ENCODE measurements at places on chromosomes 3 and 15. TPM values are rescaled to one million over a fixed set of nuclear protein-coding genes. Genes with fewer than 3 reads are reported as not detected.

The GOLGA6L4 gene
- total RNA-seq = 0.50 TPM

The CFAP100 gene
- total RNA-seq = not detected

The GP9 gene
- total RNA-seq = not detected

The ADAMTS9 gene
- 15.1 TPM for total RNA-seq

The ANKUB1 gene
- total RNA-seq = not detected

The MOBP gene
- total RNA-seq = not detected

The CBLB gene
- 60.3 TPM for total RNA-seq

The MYO5A gene
- 6.7 TPM for total RNA-seq

The RASGRP1 gene
- total RNA-seq = 0.42 TPM

- no peak for DNase-seq
Measured at GRCh38 chr3:87801409-87801808, 257.4 kb downstream of the CGGBP1 start.

DNA sequence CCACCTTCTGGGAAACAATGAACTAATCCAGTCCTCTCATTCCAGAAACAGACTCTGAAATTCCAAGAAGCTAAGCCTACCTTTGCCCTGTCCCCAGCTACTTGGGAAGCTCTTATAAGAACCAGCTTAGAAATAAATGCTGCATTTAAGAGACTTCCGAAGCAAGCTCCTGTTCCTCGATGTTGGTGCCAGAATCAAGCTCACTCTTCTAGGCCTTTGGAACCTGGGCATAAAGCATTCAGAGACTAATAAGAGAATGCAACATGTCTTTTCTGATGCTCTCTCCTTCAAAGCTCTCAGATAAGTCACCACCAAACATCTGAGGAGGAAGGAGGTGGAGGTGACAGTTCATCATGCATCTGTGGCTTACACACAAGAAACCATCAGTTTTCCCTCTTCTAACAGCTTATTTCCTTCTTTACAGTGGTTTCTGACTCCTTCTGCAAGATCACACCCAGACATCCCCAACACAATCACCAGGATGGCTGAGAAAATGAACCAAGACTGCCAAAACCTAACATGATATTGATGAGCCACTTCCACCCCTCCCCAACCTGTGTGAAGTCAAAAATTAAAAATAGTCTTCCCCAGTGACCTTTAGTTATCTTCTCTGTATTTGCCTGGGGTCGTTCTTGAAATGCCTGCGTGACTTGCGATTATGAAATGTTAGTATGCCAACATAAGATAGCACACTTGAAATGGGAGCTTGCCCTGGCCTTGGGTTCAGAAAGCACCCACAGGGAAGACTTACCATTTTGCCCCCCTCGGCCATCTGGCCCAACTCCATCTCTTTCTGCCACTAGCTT lies 11.5 kb downstream of the ARHGEF3 start:
- no peak for DNase-seq

- DNase-seq = no peak
Measured at GRCh38 chr3:44557074-44557473, 2.1 kb downstream of the ZKSCAN7 start.

GRCh38 chr15:81825136-81825535 lies 220.7 kb downstream of the MEX3B start:
- no peak for DNase-seq

GRCh38 chr15:44596511-44597010 lies 59.6 kb downstream of the EIF3J start:
- DNase-seq = no peak

- no peak for DNase-seq
Measured at GRCh38 chr3:151998744-151999143, 125.3 kb downstream of the SUCNR1 start.

DNA sequence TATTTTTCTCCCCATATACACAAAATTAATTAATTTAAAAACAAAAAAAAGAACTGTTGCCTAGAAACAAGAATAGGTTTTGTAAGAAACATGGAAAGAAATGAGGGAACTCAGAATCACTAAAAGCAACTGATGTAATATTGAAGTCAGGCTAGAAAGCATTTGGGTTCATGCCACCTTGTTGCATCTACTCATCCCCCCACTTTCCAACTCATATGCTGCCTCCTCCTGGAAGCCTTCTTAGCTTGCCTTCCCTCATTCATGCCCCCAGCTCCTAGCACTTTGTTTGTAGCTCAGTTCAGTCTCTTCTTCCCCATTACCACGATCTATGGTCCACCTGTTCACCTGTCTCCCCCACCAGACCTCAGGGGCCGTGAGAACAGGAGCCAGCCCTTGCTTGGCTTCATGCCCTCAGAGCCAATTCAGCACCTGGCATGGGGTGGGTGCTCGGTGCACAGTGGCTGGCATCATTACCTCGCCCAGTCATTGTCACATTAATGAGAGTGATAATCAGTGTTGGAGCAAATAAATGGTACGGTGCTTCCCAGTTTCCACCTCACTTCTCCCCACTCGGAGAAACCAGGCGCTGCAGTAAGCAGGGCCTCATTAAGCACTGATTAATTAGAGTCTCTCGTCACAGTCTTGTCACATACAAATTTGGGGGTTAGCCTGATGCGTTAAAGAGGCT lies 62.4 kb upstream of the SLC6A1 start:
- DNase-seq = no peak

GRCh38 chr15:74614744-74615507 lies 710 bp upstream of the CLK3 start:
- peak; percentile 94 for DNase-seq

GRCh38 chr3:173823911-173824460 lies 426.4 kb downstream of the NLGN1 start:
- no peak for DNase-seq

GRCh38 chr15:100216182-100216581 lies 125.6 kb downstream of the ADAMTS17 start:
- no peak for DNase-seq

- DNase-seq = no peak
Measured at GRCh38 chr15:45631776-45632175, 3.1 kb upstream of the SQOR start.

DNA sequence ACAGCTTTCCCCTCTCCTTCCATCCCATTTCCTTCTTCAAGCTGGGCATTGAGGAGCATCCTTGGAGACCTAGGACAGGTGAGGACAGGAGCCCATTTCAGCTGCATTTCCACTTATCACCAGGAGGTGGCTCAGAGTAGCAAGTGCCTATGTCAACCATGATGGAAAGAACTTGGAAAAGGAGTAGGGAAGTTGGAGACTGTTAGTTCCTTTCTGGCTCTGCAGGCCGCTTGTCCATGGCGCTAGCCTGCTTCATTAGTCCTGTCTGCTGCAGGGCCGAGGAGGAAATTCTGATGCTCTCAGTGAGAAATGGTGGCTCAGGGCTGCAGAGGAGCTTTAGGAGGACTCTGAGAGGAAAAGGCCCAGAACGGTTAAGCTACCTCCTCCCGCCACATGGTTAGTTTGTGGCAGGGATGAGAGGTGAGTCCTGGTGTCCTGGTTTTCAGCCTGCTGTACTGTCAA lies 7.0 kb upstream of the CD276 start:
- DNase-seq = peak; percentile 57

- no peak for DNase-seq
Measured at GRCh38 chr15:92920595-92921161, 20.6 kb downstream of the CHD2 start.

DNA sequence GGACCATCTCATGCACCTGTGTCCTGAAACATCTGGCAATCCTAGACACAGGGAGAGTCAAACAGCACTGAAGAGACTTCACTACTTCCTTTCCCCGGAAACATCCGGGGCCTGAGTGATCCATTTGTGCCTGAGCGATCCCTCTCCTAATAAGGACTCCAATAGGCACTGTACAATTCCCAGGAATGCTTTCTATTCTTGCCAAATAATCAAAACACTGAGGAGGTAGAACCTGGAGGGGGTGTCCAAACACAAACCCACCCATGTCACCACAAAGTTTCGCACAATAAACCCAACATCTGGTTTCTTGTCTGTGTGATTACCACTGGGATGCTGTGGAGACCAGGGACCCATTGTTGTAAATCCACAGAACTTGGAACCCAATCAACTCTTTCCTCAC lies 205.0 kb downstream of the OPA1 start:
- no peak for DNase-seq

DNA sequence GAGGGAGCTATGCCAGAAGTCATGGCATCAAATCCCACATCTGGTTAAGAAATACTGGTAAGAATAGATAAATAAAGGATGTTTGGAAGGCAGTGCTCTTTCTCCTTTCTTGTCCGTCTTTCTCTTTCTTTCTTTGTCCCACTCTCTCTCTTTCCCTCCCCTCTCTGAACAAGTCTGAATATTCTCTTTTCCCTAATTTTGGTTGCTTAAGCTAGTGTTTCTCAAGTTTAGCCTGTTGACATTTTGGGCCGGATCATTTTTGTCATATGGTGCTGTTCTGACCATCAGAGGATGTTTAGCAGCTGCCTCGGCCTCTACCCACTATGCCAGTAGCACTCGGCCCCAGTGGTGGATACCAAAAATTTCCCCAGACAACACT lies 405.3 kb upstream of the C2CD4B start:
- no peak for DNase-seq

DNA sequence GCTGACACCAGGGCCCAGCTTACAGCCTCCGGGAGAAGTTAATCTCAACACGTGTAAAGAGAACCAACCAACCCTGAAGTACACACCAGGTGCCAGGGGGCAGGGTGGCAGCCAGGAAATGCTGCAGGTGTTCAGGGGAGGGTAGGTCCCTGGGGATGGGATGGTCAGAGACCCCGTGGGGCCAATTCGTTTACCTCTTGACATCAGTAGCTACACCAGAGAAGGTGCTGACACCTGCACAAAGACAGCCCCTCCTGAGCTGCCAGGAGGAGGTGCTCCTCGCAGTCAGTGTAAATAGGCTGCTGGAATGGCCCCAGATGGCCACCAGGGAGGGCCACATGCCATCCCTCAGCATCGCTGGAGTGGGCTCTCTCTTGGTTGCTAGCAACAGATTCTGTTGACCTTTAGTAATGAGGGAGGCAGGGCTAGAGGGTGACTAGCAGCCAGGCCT lies 52.8 kb downstream of the CORO2B start:
- peak; percentile 62 for DNase-seq

GRCh38 chr3:129224984-129225393 lies 24.4 kb upstream of the COPG1 start:
- peak; percentile 90 for DNase-seq

DNA sequence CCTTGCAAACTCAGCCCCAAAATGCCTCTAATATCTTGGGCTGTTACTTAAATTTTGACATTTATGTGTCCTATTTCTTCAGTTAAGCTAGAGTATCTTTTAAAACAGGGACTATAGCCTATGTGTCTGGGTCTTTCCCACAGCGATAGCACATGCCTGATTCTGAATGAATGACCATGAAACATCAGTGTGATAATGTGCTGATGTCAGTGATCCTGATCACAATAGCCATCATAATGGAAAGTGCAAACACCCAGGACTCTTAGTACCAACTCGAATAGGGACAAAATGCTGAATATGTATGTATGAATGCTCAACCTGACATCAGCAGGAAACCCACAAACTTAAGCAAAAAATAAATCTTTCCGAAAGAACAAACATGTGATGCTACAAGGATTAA lies 537.4 kb downstream of the IGSF11 start:
- no peak for DNase-seq

- DNase-seq = no peak
Measured at GRCh38 chr3:159208050-159208449, 406.2 kb downstream of the MFSD1 start.

GRCh38 chr15:58275785-58276184 lies 137.6 kb downstream of the AQP9 start:
- no peak for DNase-seq

- DNase-seq = no peak
Measured at GRCh38 chr3:156693166-156693565, 18.8 kb downstream of the TIPARP start.

DNA sequence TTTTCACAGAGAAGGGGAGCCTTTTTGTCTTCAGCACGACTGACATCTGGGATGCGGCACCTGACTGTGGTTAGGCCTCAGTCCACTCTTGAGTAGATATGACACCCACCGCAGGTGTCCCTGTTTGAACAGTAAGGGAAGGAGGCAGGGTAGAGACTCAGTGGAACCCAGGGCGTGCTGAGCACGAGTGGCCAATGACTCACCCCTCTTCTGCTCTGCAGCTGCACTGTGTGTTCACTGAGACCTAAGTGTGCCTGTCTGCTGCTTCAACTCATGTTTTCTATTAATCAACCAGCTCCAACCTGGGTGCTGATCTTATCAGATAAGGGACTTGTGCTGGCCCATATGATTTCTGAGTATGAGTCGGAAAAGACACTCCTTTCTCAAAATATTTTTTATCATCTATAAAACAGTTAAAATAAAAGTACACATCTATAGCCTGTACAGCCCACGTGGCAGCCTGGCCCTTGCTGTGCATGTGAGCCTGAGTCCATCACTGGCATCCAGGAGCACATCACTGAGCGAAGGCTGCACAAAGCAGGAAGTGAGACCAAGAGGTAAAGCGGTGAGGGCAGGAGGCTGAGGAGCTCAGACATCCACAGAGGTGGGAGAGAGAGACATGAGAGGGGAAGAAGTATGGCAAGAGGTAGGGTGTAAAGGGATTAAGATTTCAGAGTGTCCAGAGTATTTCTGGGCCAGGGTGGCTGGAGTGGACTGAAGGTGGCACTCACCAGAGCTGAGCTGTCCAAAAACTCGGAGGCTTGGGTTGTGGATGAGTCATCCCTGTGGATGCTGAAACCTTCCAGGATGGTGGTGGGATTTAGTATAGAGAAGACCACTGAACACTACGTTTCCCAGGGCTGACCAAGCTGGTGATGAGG lies 49.2 kb downstream of the SLC41A3 start:
- DNase-seq = no peak

DNA sequence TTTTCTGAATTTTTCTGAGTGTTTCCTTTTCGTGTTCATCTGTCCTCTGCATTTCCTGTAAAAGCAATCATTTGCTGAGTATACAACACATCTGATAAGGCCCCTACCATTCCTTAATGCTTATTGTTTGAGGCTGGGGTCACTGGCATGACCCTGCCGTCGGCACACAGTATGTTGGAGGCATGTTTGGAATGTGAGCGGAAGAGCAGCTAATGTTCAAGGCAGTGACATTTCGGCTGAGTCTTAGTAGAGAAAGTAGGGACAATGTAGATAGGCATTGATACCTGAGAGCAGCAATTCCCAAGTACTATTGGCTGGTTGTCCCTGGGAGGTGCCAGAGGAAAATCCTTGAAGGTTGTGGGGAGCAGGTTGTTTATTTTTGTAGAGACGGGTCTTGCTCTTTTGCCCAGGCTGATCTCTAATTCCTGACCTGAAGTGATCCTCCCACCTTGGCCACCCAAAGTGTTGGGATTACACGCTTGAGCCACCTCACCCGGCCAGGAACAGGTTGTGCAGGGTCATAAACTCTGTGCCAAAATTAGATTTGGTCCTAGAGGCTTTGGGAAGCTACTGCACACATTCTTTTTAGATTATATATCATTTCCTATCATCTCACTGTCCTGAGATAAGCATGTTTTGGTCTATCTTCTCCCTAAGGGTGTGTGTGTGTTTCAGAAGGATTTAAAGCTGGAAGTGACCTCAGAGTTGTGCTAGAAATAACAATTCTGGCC lies 13.5 kb downstream of the PTPN23 start:
- no peak for DNase-seq

DNA sequence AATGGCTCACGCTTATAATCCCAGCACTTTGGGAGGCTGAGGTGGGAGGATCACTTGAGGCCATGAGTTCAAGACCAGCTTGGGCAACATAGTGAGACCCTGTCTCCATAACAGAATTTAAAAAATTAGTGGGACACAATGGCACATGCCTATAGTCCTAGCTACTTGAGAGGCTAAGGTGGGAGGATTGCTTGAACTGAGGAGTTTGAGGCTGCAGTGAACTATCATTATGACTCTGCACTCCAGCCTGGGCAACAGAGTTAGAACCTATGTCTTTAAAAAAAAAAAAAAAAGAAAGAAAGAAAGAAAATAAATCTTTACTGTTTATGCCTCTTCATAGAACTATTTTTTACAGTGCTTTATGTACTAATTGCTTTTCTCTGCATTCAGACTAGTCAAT lies 84.6 kb upstream of the LMOD3 start:
- no peak for DNase-seq

GRCh38 chr3:29338377-29338776 lies 57.5 kb downstream of the RBMS3 start:
- DNase-seq = no peak
